ENCODE measurements at places on chromosomes 5 and 9.

DNA sequence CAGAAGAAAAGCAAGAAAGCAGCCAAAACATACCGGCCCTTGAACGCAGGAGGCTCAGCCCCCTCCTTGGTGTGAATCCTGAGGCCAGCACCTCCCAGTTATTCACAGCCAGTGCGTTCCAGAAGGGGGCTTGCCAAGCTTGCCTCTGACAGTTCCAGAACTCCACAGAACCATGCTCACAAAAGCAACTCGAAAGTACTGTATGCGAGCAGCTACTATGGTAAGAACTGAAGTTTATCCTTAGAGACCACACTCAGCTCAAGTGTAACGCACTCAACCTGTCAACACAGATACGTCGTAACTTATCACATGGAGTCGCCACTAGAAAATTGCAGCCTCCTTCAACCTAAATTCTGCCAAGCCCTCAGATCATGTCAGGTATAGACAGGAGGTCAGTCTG lies 1.4 kb downstream of the UBAC1 start:
- no peak for DNase-seq

GRCh38 chr5:6194906-6195612 lies 183.3 kb downstream of the MED10 start:
- DNase-seq = no peak

DNA sequence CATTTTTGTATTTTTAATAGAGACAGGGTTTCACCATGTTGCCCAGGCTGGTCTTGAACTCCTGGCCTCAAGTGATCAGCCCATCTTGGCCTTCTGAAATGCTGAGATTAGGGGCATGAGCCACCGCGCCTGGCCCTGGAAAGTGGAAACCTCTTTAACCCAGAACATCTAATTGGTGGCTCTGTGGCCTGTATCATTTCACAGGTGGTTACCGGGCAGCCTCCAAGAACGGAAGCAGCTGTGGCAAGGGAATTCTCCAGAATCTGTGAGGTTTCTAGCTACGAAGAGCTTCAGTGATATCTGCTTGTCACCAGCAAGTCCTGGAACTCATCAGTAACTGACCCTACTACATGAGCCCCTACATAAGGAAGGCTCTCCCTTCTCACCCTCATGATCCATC lies 194.9 kb downstream of the DCP2 start:
- no peak for DNase-seq

DNA sequence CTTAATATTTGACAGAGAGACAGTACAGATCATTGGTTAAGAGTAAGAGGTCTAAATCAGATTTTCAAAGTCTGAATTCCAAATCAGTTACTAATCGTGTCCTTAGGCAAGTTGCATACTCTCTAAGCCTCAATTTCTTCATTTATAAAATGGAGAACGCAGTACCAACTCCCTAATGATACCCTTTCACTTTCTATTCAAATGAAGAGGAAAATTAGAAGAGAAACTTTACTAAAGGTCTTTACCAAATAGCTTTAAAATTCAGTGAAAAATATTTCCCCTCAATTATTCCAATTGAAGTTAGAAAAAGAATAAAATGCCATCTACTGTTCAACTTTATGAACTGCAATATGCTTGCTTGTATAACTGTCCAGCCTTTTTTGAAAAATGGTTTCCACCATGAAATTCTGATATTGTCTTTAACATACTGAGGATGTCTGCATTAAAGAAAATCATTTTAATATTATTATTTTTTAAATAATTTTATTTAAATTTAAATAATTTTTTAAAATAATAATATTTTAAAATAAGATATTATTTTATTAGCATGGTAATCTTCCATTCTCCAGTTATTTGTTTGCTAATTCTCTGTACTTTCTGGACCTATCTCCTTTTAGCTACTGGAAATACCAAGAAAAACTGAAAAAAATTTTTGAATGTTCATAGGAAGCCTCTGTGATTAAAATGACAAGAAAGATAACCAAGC lies 36.0 kb downstream of the POC5 start:
- DNase-seq = no peak

GRCh38 chr5:149088686-149089085 lies 25.8 kb upstream of the SH3TC2 start:
- no peak for DNase-seq

GRCh38 chr5:104840284-104840683 lies 1277.7 kb upstream of the NUDT12 start:
- no peak for DNase-seq

- no peak for DNase-seq
These were observed 22.0 kb downstream of the RC3H2 start for GRCh38 chr9:122883125-122883524.

DNA sequence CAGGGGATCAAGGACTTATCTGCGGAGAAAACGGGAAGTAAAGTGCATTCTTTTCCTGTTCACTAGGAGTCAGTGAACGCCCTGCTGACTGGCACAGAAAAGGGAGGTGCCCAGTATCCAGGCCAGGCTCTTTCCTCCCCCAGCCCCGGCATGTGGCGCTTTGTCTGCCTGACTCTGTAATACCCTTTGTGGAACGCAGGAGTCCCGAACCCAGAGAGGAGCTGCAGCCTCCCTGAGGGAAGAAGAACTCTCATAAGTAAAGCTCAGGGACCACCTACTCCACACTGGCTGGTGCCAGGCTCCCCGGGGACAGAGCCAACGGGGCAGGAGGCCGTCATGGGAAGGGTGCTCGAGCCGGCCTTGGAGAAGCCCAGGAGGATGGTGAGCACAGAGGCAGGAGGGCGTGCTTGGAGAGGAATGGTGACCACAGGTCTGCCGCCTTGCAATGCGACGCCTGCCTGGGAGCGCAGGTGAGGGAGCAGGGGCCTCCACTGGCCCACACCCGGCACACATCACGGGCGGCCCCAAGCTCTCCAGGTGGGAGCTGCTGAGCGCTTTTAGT lies 31.5 kb downstream of the VAV2 start:
- no peak for DNase-seq

GRCh38 chr5:143336485-143336884 lies 67.0 kb downstream of the NR3C1 start:
- no peak for DNase-seq

- DNase-seq = no peak
These were observed 195.9 kb downstream of the RFK start for GRCh38 chr9:76198336-76198735.

GRCh38 chr5:160044391-160044804 lies 35.5 kb downstream of the TTC1 start:
- DNase-seq = no peak

DNA sequence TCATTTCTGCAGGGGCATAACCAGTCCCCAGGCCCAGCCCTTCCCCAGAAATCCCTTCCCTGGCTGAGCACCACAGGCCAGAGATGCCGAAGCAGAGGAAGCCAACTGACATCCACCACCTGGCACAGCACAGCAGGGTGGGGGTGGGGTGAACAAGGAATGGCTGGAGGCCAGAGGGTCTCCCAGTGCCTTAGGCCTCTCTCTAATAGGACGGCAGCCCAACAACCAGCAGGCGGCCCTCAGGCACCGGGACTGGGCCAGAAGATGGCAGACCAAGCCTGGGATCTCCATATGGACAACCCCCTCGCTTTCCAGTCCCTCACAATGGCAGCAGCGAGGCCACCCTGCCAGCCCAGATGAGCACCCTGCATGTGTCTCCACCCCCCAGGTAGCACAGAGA lies 13.2 kb downstream of the PDLIM4 start:
- no peak for DNase-seq
